ENCODE measurements at places on chromosomes 2 and 18. TPM values are rescaled to one million over a fixed set of nuclear protein-coding genes. Genes with fewer than 3 reads are reported as not detected.

PRKAG3 gene
- not detected for total RNA-seq

DNA sequence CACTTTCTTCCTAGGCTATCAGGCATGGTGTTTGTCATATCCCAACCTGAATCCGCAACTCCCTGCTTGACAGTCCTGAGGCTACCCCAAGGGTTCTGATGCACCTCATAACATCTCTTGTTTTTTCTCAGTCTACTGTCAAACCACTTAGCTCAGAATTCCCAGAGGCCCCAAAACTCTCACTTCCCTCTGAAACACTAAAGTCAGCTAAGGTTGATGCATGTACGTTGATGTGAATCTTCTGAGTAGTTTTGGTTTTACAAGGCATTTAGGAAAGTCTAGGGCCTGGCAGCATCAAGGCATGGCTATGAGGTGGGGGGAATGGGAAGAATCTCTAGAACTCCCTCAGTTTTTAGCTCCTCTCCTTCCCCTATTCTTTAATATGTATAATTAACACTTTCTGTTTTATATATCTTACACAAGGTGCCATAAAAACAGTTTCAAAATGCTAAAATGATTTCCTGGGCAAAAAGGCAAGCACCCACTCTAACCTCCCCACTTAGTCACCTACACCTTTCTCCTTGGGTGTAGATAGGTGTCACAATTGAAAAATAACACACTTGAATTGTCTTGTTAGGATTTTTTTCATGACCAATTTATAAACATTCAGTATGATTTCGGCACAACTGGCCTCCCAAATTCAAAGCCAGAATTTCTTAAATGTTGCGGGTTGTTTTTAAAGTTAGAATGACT lies 71.4 kb upstream of the TANK start:
- no peak for DNase-seq

- no peak for DNase-seq
These were observed 453.7 kb upstream of the CELF4 start for GRCh38 chr18:38019292-38019691.

GRCh38 chr2:134782792-134783191 lies 55.6 kb upstream of the ACMSD start:
- no peak for DNase-seq

GRCh38 chr2:46915811-46916630 lies 415 bp upstream of the MCFD2 start:
- DNase-seq = peak; percentile 76

FAM228A gene
- total RNA-seq = 0.80 TPM

VWC2L gene
- total RNA-seq = not detected

DNA sequence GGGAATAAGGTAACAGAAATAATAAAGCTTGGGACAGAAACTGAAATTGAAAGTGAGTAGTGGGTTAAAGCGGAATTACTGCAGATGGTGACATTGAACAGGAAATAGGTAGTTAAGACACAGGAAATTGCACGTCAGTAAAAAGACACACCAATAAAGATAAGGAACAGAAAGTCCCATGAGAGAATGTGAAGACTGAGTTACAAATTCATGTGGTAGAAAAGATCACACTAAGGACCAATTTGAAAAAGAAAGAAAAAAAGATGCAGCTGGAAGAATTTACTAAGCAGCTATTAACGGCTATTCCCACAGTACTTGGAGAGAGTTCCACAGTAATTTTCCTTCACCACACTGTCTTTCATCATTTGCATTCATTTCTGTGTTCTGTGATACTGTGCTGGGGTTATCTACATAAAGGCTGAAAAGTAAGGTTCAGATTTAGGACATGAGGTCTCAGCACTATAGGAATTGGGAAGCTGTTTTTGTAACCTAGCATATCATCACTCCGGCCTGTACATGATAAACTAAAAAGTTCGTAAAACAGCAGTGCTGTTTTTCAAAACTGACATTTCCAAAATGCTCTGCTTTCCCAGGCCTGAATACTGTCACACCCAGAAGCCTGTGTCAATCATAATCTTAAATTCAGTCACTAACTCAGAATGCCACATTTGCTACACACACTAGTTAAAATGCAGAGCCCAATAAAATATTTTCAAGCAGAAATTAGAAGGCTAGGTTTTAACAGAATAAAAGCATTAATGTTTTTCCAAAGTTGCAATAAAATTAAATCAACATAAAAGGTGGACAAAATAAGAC lies 42.9 kb downstream of the SRBD1 start:
- DNase-seq = no peak

GRCh38 chr2:201149064-201149820 lies 33.3 kb downstream of the CFLAR start:
- no peak for DNase-seq

DNA sequence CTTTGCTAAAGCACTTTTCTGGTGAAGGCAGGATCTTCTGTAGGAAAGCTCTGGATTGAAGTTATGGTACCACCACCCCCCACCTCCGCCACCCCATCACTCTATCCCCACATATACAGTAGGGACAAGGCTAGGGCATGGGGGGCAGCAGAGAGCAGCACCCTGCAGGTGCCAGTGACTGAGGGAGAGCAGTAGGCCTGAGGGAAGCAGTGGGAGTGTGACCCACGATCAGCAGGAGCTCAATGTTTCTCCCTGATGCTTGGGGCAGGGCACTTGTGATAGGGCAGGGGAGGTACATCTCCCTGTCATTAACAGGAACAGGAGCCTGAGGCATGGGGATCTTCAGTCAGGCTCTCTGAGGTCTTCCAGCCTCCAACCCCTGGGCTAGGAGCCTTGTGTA lies 121.6 kb downstream of the ZFP36L2 start:
- DNase-seq = no peak

ITGA6 gene
- total RNA-seq = 69.5 TPM

- DNase-seq = no peak
These were observed 63.2 kb downstream of the GNAL start for GRCh38 chr18:11752116-11752911.

- DNase-seq = no peak
These were observed 857 bp downstream of the FABP1 start for GRCh38 chr2:88126772-88127637.

DNA sequence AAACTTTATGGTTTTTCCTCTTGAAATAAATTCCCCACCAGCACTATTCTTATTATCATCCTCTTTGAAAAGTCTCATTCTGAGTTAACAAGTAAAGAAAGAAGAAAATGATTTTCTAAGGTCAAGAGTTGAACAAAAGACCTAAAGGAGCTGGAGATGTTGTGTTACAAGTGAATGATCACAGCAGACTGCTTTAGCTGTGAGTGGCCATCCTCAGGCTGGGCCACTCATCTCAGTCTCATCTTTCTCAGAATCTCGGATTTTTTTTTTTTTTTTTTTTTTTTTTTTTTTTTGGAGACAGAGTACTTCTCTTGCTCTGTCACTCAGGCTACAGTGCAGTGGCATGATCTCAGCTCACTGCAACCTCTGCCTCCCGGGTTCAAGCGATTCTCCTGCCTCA lies 133.3 kb downstream of the CDH2 start:
- no peak for DNase-seq

- no peak for DNase-seq
These were observed 24.6 kb upstream of the LBH start for GRCh38 chr2:30206461-30207430.

DNA sequence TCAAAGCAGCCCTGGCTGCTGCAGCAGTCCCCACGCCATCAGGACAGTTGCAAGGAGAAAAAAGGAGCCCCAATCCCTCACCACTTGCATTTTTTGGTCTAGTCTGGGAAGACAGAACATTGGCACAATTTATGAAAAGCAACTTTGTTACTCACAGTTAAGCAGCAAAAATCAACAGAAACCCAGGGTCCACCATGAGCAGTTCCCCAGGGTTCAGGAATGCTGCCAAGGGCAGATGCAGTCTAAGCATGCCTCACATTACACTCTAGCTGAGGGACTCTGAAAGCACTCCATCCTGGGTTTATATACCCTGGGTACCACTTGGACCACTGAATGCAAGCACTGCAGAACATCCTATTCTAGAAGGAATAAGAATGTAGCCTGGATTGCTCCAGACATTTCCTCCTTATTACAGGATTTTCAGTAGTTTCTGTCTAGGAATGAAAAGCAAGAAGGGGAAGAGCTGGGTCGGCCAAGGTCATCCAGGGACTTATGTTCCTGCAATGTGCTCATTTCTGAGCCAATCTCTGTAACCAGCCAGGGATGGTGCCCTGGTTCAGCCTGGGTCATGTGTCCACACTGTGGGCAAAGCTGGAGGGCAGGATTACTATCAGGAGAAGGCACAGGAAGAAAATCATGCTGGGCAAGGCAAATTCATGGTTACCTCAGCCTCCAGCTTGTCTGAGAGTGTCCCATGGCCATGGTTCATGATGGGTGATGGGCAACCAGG lies 19.5 kb upstream of the TMEM163 start:
- no peak for DNase-seq

GRCh38 chr2:46964835-46965560 lies 49.4 kb upstream of the MCFD2 start:
- no peak for DNase-seq

- no peak for DNase-seq
These were observed 332.1 kb upstream of the ETAA1 start for GRCh38 chr2:67065046-67065445.

CCT4 gene
- 166 TPM for total RNA-seq

DNA sequence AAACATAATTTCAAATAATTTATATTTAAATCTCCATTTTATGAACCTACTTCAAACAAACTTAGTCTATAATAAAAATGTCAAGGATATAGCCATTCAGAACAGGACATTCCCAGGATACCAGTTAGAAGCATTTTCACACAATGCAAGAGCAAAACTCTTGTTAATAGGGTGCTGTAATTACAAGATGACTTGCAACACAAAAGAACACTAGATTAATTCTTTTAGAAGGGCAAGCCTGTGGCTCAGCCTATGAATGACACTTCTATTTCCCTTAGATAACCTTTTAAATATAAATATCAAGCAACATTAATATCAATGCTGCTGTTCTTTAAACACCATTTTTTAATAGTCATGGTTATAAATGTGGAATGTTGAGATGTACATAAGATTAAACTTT lies 157.9 kb upstream of the SCN7A start:
- DNase-seq = no peak

- no peak for DNase-seq
These were observed 86.4 kb upstream of the RGPD4 start for GRCh38 chr2:107740300-107740699.

SCYGR6 gene
- not detected for total RNA-seq

SLC5A7 gene
- 1.8 TPM for total RNA-seq

IL36A gene
- not detected for total RNA-seq

RPL37A gene
- 2,721 TPM for total RNA-seq

- no peak for DNase-seq
These were observed 1313.7 kb upstream of the NRXN1 start for GRCh38 chr2:52345676-52346075.

GRP gene
- total RNA-seq = not detected

RAB6D gene
- 0.31 TPM for total RNA-seq

KLF7 gene
- 26.6 TPM for total RNA-seq

DNA sequence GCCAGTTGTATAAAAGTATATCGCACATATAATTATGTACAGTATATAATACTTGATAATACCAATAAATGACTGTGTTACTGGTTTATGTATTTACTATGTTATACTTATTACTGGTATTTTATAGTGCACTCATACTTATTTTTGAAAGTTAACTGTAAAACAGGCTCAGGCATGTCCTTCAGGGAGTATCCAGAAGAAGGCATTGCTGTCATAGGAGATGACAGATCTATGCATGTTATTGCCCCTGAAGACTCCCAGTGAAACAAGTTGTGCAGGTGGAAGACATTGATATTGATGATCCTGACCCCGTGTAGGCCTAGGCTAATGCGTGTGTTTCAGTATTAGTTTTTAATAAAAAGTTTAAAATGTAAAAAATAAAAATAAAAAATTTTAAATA lies 20.3 kb upstream of the ASXL3 start:
- DNase-seq = no peak

GRCh38 chr2:8997631-8998030 lies 5.9 kb downstream of the MBOAT2 start:
- no peak for DNase-seq

STAT1 gene
- total RNA-seq = 264 TPM

CROCC2 gene
- total RNA-seq = 0.36 TPM

DNA sequence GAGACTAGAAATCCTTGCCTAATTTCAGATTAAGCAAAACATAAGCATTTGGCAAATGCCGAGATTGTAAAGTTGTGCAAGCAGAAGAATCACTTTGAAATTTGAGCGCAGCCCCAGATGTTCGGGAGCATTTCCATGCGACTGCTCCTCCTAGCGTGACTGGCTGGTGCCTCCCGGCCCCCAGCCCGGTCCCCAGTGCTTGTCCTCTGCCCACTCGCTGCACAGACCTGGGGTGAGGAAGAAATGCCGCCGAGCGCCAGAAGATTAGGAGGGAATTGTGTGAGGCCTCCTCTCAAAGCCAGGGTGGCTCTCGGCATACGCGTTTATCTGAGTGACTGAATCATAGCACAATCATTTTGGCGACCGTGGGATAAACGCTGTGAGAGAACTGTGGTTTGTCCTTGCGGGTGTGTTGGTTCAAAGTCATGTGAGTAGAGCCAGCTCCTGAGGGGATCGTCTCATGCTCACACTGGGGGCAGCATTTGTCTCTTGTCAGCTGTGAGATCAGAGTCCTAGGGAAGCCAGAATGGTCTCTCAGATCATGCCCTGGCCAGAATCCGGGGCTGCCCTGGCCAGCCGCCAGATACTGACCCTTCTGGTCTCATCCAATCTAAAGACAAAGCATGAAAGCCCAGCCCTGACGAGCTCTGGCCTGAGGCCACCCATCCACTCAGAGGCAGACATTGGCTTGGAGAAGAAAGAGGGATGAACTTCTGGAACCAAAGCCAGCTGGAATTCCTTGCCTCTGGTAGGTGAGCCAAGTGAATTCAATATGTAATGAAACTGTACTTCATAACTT lies 189.3 kb downstream of the SH3RF3 start:
- DNase-seq = no peak

- DNase-seq = no peak
These were observed 19.6 kb downstream of the RAMP1 start for GRCh38 chr2:237879058-237879430.

GRCh38 chr2:13193900-13194299 lies 477.2 kb downstream of the TRIB2 start:
- DNase-seq = no peak

PXDN gene
- total RNA-seq = 242 TPM

GRCh38 chr2:163657281-163657656 lies 78.5 kb downstream of the FIGN start:
- DNase-seq = no peak

All from progenitor cell of endocrine pancreas (in vitro differentiated cells).